ENCODE measurements at places on chromosomes 7 and 10.

- DNase-seq: no peak
These were observed 169.3 kb upstream of the NFE2L3 start for GRCh38 chr7:25982684-25983083.

DNA sequence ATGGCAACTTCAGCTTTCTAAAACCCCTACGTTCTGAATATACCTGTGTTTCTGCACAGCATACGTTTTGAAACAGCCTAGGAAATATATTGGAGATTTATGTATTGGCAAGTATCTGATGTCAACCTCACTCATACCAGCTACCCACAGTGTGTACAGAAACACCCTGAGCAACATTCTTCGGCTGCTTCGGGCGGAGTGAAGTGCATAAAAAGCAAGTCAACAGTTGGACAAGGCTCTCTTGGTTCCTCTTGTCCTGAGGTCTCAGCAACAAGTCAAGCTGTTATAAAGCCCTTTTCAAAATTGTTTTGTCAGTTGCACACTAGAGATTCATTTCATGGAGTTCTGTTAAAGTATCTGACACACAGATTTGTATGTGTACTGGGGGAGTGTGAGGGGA is 40.0 kb upstream of the PAPSS2 start:
- DNase-seq: no peak

- DNase-seq: no peak
These were observed 156.3 kb downstream of the EMX2 start for GRCh38 chr10:117698809-117699208.

- DNase-seq: no peak
These were observed 12.0 kb downstream of the LSM8 start for GRCh38 chr7:118195837-118196474.

GRCh38 chr7:8592167-8592566 is 158.8 kb downstream of the NXPH1 start:
- DNase-seq: no peak

GRCh38 chr10:54133203-54133602 is 667.8 kb downstream of the PCDH15 start:
- no peak for DNase-seq

DNA sequence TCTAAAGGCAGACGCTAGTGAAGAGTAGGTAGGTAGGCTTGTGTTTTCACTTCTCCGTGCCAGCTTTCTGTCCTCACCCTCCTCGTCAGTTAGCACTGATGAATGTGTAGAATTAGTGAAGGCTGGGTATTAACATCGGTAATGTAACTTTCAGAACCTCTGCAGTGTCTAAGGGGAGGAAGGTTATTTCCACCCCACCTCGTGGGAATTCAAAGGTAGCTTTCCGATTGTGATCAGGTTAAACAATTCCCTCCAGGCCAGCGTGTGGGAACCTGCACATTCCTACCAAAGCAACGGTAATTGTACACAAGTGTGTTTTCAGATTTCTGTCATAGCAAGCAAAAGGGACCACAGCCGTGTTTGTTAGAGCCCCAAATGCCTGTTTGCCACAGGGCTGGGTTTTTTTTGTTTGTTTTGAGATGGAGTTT is 405.0 kb upstream of the GALNT17 start:
- DNase-seq: no peak

- DNase-seq: no peak
These were observed 243.2 kb upstream of the SLC26A5 start for GRCh38 chr7:103689255-103689654.

DNA sequence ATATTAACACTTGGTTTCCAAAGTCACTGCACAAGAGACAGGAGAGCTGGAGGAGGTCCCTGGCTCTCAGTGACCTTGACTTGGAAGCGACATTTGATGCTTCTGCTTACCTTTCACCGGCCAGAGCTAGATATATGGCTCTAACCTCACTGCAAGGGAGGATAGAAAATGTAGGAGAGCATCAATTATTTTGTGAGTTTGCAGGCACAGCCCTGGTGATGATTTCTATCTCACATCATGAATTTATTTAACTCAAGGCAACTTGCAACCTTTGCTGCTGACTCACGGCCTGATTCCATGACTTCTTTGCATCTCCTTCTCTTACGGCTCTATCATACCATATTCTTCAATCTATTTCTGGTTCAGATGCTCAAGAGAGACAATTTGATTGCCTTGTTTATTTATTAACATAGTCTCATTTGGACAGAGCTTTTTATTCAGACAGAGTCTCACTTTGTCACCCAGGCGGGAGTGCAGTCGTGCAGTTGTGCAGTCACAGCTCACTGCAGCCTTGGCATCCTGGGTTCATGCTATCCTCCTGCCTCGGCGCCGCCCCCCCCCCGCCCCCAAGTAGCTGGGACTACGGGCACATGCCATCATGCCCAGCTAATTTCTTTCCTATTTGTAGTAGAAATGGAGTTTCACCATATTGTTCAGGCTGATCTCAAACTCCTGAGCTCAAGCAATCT is 196.0 kb downstream of the REEP3 start:
- DNase-seq: no peak

- no peak for DNase-seq
These were observed 3.8 kb downstream of the MINDY3 start for GRCh38 chr10:15856328-15857015.

DNA sequence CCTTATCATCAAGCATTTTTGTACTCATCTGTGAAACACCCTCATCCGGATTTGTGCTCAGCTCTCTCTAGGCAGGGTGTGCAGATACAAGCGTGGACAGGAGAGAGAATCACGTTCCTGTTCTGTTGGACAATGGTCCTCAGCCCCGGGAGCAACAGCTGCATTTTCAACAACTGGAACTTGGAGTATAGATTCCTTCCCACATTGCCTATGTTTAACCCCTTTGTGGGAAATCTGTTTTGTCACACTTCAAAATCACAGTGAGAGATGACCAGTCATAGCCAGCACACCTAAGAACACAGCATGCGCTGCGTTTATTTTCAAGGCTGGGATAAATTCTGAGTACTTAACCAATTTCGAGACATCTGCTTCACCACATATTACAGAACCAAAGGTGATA is 32.5 kb downstream of the MAP3K8 start:
- no peak for DNase-seq

DNA sequence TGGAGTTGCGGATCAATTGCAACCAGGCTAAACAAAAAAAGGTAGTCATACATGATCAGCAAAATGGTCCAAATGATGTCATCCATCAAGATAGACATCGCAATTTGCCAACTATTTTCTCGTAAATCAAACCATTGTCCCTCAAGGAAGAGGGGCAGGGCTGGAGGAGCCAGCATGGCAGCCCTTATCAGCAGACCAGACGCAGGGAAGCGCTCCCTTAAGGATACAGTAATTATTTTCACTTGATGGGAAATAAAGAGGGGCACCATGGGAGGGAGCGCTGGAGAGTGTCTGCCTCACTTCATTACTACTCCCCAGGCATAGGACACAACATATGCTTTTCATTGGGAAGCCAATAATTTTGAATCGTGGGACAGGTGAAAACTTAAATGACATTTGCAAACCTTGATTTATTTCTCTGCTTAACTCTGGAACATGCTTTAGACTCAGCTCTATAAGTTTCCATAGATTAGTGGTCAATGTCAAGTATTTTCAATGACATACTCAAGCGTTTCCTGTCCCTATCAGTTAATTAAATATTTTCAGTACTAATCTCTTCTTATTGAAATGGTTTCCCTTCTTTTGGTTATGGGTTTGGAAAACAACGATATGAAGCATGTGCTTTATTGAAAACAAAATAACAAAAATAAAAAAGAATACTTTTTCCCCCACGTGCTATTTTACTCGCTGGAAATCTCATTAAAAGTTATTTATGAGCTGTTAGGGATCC is 202.4 kb upstream of the HABP2 start:
- no peak for DNase-seq

DNA sequence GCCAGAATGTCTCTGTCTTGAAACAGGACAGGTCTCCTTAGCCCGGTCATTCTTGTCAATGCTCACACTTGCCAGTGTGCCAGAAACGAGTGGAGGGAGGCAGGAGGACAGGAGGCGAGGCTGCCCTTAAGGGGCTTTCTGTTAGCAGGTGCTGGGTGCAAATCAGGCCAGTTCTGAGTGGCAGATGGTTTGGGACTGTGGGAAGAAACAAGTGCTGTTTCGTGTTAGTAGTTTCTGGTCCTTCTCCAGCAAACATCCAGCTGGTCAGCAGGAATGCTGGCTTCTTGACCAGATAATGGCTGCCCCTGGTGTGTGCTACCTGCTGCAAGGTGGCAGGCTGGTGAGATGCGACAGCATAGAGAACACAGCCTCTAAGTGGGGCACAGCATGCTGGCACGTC is 8.2 kb upstream of the NDUFB2 start:
- DNase-seq: no peak

DNA sequence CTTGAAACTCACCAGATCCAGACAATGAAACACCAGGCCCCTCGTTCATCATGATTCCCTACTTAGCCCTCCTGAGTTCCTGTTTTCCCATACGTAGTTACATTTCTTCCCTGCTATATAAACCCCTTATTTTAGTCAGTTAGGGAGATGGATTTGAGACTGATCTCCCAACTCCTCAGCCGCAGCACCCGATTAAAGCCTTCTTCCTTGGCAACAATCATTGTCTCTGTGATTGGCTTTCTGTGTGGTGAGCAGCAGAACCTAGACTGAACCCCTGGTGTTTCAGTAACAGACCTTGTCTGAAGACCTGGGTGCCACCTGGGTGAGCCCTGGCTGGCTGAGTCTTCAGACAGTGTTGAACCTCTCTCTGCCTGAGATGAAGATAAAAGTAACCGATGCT is 118.0 kb downstream of the OAT start:
- DNase-seq: no peak

GRCh38 chr10:106226142-106226541 is 938.4 kb downstream of the SORCS1 start:
- no peak for DNase-seq

DNA sequence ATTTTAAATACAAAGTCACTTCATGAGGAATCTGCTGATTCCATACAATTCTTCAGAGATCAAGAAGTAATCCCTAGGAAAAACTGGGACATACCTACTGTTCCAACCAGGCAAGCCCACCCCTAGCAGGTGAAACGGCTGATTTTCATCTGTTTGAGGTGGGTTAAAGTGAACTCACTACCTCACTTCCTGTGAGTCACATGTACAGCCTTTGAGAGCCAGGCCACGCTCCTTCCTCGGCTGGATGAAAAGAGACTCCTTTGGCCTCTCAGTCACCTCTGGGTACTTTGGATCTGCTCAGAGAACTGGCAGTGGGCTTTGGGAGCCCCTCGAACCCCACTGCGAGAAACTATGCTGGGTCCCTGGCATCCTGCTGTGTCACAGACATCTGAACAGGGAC is 68.2 kb downstream of the CHST15 start:
- no peak for DNase-seq

DNA sequence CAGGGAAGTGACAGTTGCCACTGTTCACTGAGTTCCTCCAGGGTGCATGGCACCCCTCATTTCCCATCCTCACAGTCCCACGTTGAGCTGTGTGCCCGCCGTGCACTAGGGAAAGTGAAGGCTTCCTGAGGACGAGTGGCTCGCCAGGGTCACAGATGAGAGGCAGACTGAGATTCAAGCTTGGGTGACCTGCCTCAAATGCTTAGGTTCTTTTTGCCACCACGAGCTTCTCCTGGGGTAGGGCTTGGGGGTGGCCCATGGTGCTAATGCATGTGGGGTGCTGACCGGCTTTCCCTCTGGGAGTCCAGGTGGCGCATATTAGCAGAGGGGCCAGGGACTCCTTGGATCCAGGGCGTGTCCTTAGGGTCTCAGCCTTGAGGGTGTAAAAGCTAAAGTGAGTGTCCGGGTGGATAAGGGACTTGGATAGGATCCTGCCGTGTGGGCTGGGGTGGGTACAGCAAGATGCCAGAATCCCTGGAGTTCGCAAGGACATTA is 1.9 kb downstream of the CALHM2 start:
- no peak for DNase-seq

DNA sequence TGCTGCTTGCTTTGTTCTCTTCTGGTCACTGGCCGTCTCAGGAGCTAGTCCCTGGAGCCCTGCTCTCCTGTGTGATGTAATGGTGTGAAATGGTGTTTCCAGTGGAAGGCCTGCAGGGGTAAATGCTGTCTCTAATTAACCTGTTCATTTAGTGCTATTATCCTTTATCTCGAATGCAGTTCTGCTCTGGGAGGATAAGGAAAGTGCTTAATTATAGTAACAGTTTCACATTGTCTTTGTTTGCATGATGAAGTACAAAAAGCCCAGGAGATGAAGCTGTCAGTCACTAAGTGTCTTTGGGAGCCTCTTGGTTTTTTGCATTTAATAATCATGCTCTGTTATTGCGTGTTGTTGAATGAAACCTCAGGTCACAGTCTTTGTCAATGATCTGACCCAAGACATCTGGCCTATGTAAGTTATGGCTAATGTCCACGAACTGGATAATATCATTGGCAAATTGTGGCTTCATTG is 755.3 kb upstream of the GALNT17 start:
- no peak for DNase-seq

- no peak for DNase-seq
These were observed 4.7 kb upstream of the TMEM72 start for GRCh38 chr10:44906486-44906885.

DNA sequence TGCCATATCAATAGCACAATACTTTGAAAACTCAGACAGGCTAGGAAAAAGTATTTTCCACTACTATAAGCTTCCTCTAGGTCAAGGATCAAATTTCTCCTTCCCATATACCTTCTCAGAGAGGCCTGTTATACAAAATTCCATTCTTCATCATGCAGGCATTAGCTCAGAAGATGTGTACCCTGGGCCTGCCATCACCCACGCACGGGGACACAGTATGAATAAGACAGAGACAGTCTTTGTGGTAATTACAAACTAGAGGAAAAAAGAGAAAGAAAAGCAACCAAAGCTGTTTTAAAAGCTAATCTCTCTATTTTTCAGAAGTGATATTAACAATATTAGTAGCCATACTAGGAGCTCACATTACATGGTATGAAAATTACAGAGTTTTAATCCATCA is 236.8 kb upstream of the AOAH start:
- DNase-seq: no peak

- DNase-seq: no peak
These were observed 67.5 kb downstream of the CUX1 start for GRCh38 chr7:101884671-101885596.

GRCh38 chr10:79018521-79019011 is 50.2 kb upstream of the ZMIZ1 start:
- DNase-seq: no peak

GRCh38 chr10:49572594-49573114 is 33.7 kb upstream of the ERCC6 start:
- DNase-seq: no peak

DNA sequence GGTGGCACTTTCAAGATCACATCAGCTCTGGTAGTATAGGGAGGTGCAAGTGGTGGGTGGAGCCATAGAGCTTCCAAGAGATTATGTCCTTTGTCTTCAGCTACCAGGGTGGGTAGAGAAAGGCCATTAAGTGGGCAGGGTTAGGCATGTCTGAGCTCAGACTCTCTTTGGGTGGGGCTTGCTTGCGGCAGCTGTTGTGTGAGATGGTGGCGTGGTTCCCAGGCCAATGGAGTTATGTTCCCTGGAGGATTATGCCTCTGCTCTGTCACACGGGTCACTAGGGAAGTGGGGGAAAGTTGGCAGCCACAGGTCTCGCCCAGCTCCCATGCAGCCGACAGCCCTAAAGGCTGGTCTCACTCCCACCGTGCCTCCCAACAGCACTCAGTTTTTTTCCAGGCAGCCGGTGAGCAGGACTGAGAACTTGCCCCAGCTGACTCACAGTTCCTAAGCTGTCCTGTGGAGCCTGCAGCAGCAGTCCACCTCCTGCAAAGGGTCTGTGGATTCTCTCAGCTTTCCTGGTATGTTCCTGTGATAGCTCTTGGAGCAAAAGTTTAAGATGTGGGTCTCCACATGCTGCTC is 459.0 kb downstream of the SH2D4B start:
- no peak for DNase-seq

- DNase-seq: no peak
These were observed 73.7 kb downstream of the BMPR1A start for GRCh38 chr10:86830043-86830591.

- no peak for DNase-seq
These were observed 32.3 kb downstream of the KLHDC10 start for GRCh38 chr7:130102588-130102987.

All from mesothelial cell of epicardium (in vitro differentiated cells).